HFF-Myc (cell line): ENCODE measurements at places on chromosomes 4 and X.

GRCh38 chr4:133594390-133595207 is 445.5 kb downstream of the PCDH10 start:
- DNase-seq = no peak

DNA sequence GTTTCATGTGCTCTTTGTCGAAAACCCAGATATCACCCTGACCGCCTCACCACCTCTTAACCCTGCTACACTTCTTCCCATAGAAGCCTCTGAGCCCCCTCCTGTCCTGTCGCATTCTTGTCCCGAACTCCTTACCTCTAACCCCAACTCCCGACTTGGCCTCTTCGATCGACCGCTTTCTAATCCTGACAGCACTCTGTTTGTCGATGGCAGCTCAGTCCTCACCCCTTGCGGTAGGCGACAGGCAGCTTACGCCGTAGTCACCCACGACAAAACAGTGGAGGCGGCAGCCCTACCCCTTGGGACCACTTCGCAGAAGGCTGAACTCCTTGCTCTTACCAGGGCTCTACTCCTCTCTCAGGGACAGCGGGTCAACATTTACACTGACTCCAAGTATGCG is 961.7 kb downstream of the RPA4 start:
- DNase-seq = no peak

DNA sequence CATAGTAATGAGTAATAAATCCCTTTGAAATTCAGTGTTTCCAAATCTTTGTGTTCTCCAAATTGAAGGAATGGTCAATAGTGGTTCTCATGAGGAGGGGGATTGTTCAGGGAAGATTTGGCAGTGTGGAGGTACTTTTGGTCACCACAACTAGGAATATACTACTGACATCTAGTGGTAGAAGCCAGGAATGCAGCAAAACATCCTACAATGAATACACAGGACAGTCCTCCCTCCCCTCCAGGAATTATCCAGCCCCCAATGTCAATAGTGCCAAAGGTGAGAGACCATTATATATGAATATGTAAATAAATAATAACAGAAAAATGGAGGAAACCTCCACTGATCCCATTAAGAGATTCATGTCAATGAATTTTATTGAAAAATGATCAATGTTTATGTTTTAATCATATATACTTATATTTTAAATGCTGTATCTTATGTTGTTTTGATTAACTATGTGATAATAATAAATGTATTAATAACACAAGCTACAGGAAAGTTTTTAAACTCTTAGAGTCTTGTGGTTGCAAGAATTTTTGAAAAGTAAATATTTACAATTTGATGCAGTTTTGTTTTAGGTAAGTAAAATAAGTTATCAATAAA is 14.4 kb upstream of the FAM9A start:
- peak; percentile 12 for DNase-seq

DNA sequence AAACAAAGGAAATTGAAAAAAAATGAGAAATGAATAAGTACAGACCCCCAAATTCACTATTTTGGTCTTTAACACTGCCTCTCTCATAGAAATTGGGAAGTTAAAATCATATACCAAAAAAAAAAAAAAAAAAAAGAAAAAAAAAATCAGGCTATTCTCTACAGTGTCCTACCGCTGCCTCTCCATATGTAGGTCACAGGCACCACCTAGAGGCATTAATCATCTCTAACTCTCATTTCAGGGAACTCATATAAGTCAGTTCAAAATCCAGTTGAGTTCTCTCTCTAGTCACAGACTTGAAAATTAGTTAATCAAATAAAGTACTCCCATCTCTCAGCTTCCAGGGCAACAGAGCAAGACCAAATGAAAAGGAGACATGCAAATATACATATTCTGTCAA is 47.9 kb downstream of the COX18 start:
- DNase-seq = no peak

- DNase-seq = no peak
Measured at GRCh38 chrX:17590892-17591740, 146.2 kb upstream of the SCML1 start.

- no peak for DNase-seq
Measured at GRCh38 chr4:26496207-26496783, 6.0 kb upstream of the CCKAR start.

- no peak for DNase-seq
Measured at GRCh38 chr4:165359506-165359905, 19.3 kb upstream of the CPE start.

DNA sequence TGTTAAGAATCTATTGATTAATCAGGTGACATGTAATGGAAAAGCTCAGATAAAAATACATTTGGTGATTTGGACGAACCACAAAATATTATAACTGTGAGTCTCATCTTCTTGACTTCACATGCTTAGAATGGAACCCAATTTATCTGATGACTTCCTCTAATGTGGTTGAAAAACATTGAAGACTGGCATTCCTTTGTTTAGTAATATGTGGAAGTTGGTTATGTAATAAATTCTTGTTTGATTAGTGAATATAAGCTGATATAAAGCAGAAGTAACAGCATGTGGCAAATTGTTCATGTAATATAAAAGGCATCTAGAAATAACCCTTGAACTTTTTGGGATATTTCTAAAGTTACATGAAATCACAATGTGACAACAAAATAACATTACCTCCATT is 9.7 kb downstream of the GIMD1 start:
- no peak for DNase-seq

DNA sequence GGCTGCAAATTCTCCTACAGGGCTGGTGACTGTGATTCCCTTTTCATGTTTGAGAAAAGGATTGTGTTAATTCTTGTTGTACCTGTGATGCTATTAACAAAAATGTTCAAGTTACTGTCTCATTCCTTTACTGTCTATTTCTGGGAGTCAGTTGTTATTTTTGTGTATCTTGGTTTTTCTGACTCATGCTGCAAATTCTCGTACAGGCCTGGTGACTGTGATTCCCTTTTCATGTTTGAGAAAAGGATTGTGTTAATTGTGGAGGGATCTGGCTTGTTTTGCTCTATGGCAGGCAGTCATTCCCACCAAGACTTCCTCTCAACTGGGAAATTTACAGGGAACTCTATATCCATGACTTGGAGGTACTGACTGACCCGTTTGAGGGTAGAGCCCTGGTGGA is 693.4 kb upstream of the INTU start:
- peak; percentile 11 for DNase-seq

GRCh38 chr4:185638548-185639301 is 103.4 kb upstream of the PDLIM3 start:
- DNase-seq = no peak

DNA sequence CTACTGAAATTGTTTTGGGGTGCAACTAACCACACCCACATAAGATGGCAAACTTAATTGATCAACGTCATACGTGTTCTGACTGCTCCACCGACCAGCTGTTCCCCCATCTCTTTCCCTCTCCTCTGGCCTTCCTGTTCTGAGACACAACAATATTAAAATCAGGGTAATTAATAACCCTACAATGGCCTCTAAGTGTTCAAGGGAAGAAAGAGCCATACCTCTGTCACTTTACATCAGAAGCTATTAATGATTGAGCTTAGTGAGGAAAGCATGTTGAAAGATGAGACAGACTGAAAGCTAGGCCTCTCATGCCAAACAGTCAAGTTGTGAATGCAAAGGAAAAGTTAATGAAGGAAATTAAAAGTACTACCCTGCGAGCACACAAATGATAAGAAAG is 173.9 kb upstream of the FTHL17 start:
- no peak for DNase-seq

DNA sequence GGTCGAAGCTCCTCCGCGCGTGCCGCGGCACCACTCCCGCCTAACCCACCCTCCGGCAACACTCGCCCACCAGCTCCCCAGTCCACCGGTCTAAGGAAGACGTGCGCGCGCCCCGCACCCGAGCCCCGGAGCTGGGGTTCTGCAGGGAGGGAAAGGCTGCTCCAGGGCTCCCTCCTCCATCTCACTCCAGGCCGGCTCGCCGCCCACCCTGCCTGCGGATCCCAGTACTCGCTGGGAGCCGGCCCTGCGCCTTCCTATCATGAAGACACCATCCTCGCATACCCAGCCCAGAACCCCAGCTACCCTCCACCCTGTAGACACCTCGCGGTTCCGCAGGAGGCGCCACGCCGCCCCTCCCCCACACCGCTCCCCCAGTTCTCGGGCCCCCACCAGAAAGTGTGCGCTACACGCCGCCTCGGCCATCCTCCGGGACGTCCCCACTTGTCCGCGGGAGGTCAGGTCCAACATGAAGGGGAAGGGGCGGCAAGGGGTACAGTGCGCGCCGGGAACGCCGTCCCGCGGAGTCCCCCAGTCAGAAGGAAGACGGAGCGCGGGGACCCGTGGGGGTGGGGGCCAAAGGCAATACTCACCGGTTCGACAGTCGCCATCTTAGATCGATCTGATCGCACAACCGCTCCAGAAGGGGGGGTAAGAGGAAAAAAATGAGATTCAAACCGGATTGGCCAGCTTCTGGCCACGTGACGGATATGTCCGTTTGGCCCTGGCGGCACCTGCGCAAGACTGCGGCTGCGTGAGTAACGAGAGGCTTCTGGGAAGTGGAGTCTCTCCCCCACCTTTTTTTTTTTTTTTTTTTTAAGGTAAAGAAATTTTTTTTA is at the start of gene EIF4E:
Gene EIF4E, minus strand, starts transcription at position 629 of the 836 bp plus-strand sequence. Its CDS starts 21 bp downstream, at position 608.
- peak; percentile 96 for DNase-seq

DNA sequence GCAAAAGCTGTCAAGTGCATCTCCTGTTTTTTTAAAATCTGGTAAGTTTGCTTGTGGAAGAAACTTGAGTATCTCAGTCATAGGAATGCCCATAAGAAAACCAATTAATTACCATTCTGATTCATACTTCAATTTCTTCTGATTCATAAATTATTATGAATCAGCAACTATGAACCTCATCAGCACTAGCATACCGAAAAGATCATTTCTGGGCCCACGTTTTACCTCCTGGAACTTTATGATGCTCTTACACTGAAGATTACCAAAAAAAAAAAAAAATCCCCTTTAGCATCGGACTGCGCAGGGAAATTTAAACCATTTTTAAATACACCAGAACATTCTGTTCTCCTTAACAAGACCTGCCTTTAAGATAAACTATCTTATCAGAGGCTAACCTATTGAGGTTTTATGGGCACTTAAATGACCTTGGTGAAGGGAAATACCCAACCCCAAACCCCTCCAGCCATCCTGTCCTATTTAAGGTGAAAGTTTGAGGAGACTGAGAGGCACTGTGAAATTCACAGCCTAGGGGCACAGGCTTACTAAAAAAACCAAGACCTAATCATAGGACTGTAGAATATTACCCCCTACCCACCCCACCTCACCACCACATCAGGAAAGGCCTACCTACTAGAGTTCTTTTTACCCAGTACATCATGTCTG is 38.2 kb upstream of the ABCG2 start:
- no peak for DNase-seq

GRCh38 chr4:78599931-78600375 is 48.4 kb downstream of the ANXA3 start:
- DNase-seq = no peak

- DNase-seq = no peak
Measured at GRCh38 chrX:40012039-40012867, 85.5 kb downstream of the BCOR start.

GRCh38 chr4:183544109-183544508 is 39.3 kb downstream of the ING2 start:
- DNase-seq = no peak

DNA sequence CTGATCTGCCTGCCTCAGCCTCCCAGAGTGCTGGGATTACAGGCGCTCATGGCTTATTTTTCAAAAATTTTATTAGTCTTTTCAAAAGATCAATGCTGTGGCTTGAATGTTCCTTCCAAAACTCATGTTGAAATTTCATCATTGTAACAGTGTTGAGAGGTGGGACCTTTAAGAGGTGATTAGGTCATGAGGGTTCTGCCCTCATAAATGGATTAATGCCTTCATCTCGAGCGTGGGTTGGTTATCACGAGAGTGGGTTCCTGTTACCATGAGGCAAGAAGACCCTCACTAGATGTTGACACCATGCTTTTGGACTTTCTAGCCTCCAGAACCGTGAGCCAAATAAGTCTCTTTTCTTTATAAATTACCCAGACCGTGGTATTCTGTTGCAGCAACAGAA is 30.3 kb downstream of the EIF2S3 start:
- DNase-seq = no peak

- DNase-seq = no peak
Measured at GRCh38 chrX:71095033-71095432, 618 bp upstream of the FOXO4 start.

DNA sequence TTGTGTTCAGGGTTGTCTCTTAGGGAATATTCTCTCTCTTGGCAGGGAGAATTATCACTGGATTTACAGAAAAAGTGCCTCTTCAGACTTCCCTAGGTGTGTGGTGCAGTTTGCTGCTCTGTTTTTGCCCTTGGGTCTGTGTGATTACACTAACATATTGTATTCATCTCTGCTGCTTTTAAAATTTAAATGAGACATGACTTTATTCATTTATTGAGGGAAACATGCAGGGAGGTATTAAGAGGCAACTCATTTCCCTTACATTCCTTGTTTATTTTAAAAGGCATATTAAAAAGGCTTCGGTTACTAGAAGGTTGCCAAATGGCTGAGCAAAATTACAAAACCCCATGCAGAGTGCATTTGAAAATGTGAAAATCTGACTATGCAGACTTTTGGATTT is 135.1 kb upstream of the GEMIN8 start:
- no peak for DNase-seq

- DNase-seq = no peak
Measured at GRCh38 chr4:155929833-155930232, 23.8 kb downstream of the CTSO start.

- no peak for DNase-seq
Measured at GRCh38 chr4:16294455-16294854, 68.2 kb upstream of the TAPT1 start.

GRCh38 chr4:169266081-169266480 is 4.7 kb downstream of the SH3RF1 start:
- DNase-seq = peak; percentile 68

- DNase-seq = no peak
Measured at GRCh38 chr4:153341575-153342090, 2.9 kb upstream of the MND1 start.

GRCh38 chrX:107656978-107657377 is 28.7 kb downstream of the PRPS1 start:
- DNase-seq = no peak

DNA sequence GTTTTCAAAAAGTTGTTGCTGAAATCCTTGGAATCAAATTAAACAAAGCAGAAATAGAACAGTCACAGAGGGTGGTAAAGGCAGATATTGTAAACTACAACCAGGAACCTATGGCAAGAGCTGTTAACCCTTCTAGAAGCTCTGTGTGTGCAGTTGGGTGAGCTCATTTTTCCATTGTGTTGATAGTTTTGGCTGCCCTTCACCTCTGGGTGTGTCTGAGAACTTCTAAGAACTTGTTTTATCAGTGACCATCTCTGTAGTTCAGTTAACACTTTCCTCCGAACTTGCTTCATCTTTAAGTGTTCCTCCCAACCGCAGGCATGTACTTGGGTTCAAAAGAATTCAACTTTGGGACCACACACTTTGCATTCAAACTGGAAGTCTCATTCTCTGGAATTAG is 32.7 kb downstream of the RBMX start:
- no peak for DNase-seq

- DNase-seq = no peak
Measured at GRCh38 chrX:2226182-2226581, 274.6 kb downstream of the DHRSX start.
